AG04450 (cell line): ENCODE measurements at places on chromosomes 6 and 20.

GRCh38 chr20:31638816-31639215 lies 1.1 kb downstream of the COX4I2 start:
- no peak for DNase-seq

DNA sequence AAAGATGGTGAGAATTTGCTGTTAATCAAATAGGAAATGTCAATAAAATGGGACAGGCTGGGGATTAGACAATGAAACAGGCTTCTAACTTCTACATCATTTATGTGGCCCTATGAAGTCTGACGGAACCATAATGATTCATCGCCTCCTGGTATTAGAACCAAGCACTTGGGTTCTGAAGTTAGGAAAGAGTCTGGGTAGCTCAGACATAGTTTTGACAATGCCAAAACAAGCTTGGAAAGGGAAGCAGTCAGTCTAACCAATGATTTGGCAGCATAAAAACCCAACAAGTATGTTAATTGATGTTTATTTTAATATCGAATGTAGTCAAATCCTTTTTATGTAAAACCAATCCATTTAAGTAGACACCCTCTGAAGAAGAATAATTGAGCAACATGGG lies 160.8 kb upstream of the RSPO3 start:
- no peak for DNase-seq

DNA sequence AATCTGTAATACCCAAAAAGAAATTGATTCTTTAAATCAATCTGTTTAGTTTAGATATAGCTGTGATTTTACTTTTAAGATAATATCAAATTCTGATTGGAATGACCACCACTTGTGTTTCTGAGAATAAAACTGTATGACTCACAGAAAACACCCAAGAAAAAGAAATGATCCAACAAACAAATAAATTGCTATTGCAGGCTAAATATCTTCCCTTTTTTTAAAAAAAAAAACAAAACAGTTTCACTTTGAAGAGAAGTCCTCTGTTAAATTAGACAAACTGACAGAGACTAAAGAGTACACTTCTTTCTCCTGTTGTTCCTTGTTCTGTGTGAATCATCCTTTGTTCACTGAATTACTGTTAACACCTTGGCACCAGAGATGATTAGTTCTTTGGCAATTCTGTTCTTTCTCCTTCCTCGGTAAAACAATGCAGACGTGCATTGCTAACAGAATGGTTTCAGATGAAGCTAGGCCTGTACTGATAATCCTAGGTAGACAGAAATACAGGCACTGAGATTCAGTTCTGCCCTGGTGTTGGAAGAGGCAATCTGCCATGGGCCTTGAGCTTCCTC lies 895.2 kb upstream of the CITED2 start:
- DNase-seq, result no peak

DNA sequence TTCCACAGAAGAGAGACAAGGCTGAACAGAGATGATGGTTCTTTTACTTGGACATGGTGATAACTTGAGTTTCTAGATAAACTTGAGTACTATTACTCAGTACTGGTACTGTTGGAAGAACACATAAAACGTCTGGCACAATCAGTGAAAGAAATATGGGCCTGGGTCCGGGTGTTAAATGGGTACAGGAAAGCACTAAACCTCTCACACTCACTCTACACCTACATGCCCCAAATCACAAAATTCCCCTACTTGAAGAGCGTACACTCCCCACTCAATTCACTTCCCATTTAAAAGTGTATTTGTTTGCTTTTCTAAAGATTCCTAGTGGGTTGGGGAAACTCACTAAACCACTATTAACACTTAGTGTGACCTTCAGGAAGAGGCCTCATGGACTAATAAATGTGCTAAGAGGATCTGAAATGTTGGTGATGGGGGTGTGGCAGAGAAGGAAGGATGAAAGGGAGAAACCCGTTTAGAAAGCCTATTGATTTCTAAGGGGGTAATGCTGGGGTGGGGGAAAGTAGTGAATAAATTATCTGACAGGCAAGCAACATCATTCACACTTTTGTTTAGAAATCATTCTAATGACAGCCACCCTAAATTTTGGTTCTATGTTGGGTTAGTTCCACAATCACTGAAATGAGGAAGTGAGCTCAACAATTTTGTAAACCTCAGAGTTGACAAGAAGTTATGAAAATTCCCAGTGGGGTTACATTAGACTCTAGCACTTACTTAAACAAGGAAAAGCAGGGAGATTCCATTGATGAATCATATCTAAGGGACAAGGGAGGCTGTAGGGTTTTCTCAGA lies 222.6 kb upstream of the MARCKS start:
- DNase-seq, result no peak

DNA sequence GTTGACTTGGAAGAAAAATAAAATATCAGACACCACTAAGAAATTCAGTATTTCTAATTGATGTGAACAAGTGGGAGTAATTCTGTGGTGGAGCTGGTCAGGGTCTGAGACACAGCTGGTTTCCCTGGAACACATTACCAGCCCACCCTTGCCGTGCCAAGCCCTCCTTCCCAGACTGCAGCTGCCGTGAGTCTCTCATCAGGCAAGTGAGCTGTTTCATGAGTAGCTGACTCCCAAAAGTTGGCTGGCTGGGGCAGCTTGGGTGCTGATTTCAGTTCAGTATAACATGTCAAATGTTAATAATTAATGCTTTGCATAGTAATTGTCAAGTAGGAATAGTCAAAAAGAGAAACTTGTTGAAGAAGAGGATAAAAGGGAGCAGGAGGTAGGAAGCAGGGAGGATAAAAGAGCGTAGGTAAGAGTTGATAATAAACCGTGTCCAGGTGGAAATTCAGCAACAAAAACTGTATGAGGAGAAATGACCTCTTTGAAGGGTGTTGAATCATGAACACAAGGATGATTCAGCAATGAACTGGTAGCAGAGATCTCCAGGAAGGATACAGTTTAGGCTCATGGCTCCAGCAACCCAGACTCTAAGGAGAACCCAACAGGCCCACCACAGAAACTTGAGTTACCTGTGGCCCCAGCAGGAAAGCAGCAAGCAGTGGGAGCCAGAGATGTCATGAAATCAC lies 110.9 kb upstream of the SSTR4 start:
- DNase-seq, result no peak

- DNase-seq, result no peak
Observed at GRCh38 chr6:14009431-14009830, 84.7 kb downstream of the RNF182 start.

GRCh38 chr20:1804554-1804956 lies 90.7 kb upstream of the SIRPA start:
- no peak for DNase-seq

DNA sequence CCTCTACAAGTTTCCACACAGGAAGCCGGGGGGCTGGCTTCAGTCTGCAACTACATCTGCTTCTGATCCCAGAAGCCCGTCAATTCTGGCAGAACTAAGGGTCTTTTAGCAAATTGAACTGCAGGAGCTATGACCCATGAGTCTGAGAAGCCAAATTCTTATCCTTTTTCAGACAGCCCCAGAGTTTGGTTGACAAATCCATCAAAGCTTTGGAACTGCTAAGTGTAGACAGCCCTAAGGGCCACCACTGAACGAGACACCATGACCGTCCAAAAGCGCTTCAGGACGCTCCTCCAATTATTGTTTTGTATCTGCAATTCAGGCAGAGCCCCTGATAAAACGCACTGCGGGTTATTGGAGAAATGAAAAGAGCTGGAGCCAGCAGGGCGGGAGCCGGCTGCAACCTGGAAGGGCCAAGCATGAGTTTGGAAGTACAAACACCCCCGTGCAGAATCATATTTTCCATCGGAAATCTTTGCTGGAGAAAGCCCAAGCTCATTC lies 67.1 kb downstream of the GNAS-AS1 start:
- no peak for DNase-seq

GRCh38 chr20:23666698-23667097 lies 22.1 kb downstream of the CST4 start:
- no peak for DNase-seq

GRCh38 chr6:79231101-79231500 lies 3.4 kb downstream of the HMGN3 start:
- no peak for DNase-seq

GRCh38 chr6:170516783-170517616 lies 36.1 kb downstream of the PSMB1 start:
- peak; percentile 52 for DNase-seq

- no peak for DNase-seq
Observed at GRCh38 chr6:116387374-116387773, 16.6 kb downstream of the DSE start.

DNA sequence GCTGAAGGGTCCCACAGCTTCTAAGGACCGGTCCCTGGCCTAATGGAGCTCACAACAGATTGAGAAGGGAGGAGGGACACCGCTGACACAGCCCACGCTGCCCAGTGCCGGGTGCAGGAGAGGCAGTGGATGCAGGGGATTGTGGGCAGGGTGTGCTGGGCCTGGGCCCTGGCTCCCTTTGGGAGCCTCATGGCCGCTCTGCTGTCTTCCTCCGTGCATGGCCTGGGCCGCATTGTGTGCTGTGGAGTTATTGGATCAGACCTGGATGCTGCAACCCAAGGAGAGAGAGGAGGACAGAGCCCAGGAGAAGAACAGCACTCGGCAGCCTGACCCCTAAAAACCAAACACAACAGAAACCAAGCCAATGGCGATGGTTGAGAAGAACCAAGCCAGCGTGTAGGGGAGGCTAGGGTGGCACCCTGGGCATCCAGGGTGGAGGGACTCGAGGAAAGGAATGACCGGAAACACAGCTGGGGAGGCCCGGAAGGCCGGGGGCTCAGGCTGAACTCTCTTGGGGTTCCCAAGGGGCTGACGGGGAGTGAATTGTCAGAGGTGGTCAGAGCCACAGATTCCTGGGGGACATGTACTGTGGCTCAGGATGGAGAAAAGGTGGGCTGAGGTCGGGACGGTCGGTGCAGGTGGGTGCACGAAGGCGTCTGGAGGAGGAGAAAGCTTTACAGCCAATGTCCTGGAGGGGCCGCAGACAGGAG lies 41.0 kb downstream of the ERMARD start:
- DNase-seq, result no peak

DNA sequence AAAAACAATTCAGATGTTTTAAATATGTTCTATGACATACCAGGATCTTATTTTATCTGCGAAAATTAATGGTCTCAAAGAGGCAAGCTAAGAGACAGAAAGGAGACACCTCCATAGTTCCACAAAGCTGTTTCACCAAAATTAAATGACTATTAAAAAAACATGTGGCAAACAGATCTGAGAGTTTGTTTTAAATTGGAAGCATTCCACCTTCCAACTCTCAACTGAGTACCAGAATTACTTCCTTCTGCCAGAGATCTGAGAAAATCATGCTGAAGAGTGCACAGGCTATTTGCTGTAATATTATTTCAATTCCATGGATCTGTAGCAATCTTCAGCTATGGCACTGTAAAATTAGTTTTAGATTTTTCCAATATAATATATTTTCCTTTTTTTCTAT lies 669.5 kb upstream of the MARCKS start:
- DNase-seq, result no peak

DNA sequence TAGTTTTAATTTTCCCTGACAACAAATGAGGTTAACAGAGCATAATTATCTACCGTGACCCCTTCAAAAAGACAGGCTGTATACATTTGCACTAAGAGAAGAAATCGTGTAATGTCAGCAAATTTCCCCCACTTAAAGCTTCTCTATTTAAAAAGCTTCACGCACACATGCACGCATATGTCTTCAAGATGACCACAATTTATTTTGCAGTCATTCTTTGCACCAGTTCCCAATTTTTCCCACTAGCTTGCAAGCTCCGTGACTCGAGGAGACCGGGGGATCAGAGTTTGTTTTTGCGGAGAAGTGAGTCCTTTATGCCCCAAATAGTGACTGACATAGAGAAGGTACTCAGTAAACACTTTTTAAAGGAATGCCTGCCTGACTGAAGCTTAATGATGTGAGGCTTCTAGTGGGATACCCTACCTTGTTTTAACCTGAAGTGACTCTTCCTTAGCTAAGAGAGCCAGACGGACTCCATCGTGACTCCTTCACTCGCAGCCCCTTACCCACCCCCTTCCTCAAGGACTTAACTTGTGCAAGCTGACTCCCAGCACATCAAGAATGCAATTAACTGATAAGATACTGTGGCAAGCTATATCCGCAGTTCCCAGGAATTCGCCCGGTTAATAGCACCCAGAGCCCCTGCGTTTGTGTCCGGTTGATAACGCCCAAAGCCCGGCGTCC lies 9.3 kb upstream of the NQO2 start:
- DNase-seq, result no peak

DNA sequence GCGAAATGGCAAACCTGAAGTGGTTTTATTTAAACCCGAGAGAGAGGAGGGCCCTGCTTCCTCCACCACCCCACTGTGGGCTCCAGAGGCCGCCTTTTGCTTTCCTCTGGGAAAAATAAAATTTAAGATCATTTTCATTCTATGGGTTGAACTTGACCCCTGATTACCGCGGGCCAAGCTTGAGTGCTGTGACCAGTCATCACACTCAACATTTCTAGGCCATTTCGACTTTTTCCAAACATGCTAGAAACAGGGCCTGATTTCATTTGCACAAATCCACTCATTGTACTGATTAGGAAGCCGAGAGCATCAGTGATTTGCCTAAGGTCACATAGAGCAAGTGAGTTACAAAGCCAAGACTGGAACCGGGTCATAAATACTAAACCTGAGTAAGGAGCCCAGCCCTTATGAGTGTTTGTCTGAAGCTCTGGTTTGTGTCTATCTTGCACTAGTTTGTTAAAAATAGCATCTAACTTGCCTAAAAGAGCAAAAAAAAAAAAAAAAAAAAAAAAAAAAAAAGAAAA lies 179.7 kb downstream of the DLL1 start:
- no peak for DNase-seq

GRCh38 chr6:142174703-142175102 lies 27.6 kb downstream of the VTA1 start:
- DNase-seq, result no peak

DNA sequence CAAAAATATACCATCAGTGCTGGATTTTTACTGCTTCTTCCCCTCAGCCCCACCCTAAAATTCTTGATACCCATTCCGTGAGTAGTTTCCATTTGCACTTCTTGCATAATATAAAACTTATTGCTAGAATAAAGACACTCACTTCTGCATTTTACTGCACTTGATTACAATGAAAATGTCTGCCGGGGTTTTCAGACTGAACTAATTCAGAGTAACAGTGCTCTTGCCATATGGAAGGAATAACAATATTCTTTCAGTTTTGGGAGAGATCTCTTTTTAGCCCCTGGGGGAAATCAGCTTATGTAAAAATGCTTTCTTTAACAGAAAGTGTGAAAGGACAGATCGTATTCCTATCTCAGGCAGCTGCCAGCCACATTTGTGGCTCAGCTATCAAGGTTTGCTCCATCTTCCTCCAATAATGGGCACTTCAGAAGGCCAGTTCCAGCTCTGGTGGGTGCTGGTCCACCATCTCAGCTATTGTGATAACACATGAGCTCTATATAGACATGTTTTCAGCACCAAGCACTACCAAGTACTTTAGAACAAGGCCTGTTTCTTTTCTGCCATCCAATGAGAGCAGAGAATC lies 8.9 kb downstream of the SMLR1 start:
- no peak for DNase-seq
